ENCODE measurements at places on chromosomes 12 and 14. TPM values are rescaled to one million over a fixed set of nuclear protein-coding genes. Genes with fewer than 3 reads are reported as not detected.

Gene PRDM4
- 29.8 TPM for polyA plus RNA-seq

Gene HCAR2
- polyA plus RNA-seq: 2.6 TPM

Gene SLC7A8
- polyA plus RNA-seq: 94.4 TPM

Gene NDRG2
- 76.5 TPM for polyA plus RNA-seq

Gene HHIPL1
- polyA plus RNA-seq: 0.94 TPM

All from large intestine (tissue), 12 donors.